ENCODE measurements at places on chromosomes 1 and 21.
A peak's percentile ranks its signal among the peaks of the same experiment; 100 is the strongest.

DNA sequence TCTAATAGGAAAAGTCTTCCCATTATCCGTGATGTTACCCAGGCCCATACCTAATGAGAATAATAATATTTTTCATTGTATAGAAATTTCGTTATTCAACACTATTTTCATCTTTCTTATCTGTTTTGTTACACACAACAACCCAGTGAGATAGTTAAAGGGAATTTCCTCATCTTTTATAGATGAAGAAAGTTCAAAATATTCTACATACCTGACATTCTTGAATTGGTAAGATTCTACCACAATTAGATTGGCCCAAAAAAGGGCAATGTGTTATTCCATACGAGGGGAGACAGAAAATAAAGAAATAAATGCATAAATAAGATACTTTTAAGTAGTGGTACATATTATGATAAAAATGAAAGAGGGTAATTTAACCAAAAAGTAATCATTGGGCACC, 405.5 kb upstream of the ADAMTS5 start:
- DNase-seq: no peak

- DNase-seq: no peak
These were observed 184.5 kb downstream of the KAZN start for GRCh38 chr1:14782741-14783591.

DNA sequence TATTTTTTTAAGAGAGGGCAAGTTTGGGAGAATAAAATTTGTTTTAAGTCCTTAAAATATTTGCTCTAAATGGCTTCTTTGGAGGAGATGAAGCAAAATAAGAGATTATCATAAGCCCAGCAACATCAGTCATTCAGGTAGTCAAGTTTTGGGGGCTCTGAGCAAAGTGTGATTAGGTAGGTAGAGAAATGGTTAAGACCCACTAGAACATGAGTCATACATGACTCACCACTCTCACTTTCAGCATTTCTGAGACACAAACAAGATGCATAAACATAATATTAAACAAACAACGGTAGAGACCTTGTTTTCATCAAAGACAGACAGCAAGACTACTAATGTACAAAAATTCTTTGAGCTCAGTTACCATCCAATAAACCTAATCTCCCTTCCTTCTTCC, 272.2 kb downstream of the LMO4 start:
- DNase-seq: no peak

- no peak for DNase-seq
These were observed 27.0 kb upstream of the LYPD8 start for GRCh38 chr1:248782416-248783141.

GRCh38 chr1:208149776-208150514, 94.2 kb downstream of the PLXNA2 start:
- no peak for DNase-seq

DNA sequence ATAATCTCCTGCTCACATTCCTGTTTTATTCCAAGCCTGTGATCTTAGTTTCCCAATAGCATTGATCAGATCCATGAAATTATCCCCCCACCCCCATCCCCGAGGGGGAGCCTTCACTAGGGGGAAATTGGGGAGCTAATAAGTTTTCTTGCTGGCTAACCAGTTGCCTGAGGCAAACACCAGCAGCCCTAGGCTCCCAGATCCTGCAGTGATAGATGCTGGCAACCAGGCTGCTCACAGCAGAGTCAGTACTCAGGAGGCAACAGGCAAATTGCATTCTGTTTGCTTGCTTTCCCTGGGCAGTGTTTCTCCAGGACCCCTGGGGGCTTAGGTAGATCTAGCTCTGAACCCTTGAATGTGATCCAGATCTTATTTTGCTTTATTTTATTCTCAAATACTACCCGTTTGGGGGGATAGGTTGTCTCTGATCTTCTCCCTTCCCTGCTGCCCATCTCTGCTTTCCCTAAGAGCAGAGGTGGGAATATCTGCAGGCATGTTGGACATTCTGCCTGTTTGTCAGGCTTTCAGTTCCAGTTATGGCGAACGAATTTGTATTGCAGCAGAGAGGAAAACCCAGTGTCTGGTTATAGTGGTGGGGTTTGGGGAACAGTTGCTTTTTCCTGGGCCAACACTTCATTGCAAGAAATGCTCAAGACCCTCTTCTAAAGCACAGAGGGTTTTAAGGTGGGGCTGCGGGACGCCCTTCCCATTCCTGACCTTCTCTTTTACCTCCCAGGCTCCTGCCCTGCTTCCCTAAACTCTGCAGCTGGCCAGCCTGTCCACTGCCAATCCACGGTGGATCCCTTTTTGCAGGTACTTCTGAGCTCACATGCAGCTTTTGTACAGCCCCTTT, 289.8 kb upstream of the PLXNA2 start:
- no peak for DNase-seq

DNA sequence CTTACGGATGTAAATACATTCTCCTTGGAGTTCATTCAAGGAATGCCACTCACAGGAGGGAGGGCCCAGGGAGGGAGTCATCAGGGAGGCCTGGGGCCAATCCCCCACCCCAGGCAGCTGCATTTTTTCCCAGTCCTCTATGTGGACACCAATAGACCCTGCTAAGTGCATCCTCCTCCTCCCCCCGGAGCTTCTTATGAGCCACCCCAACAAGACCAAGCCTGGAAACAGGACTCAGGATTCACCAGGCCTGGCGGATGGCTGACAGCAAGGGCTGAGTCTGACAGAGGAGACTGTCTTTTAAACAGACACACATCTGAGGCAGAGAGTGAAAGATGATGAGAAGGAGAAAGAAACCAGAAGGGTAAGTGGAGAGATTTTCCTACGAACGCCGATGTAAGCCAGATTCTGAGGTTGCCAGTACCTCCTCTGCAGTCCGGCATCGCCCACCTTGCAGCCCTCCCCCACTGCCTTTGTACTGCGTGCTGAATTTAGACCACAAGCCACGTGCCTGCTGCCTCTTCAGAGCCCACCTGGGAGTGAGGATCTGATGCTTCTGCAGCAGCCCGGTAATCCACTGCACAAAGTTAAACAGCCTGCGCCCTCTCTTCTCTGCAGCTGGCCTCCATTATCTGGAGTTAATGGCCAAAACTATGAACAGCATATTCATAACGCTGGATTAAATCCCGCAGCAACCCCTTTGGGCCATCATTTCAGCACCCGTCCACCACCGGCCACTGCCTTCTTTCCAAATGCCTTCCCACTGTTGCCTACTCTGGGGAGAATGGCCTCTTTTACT, 17.6 kb upstream of the SFPQ start:
- DNase-seq: no peak

- no peak for DNase-seq
These were observed 238.5 kb downstream of the TTLL7 start for GRCh38 chr1:83760226-83761021.

- DNase-seq: peak; percentile 54
These were observed at the start of gene F3 for GRCh38 chr1:94541246-94542087. F3 (minus strand) TSS chr1:94541759; CDS start chr1:94541636, 123 bp downstream.

- DNase-seq: no peak
These were observed 31.1 kb downstream of the C1orf21 start for GRCh38 chr1:184417916-184418315.

- no peak for DNase-seq
These were observed 120.3 kb upstream of the C8B start for GRCh38 chr1:57086154-57086553.

DNA sequence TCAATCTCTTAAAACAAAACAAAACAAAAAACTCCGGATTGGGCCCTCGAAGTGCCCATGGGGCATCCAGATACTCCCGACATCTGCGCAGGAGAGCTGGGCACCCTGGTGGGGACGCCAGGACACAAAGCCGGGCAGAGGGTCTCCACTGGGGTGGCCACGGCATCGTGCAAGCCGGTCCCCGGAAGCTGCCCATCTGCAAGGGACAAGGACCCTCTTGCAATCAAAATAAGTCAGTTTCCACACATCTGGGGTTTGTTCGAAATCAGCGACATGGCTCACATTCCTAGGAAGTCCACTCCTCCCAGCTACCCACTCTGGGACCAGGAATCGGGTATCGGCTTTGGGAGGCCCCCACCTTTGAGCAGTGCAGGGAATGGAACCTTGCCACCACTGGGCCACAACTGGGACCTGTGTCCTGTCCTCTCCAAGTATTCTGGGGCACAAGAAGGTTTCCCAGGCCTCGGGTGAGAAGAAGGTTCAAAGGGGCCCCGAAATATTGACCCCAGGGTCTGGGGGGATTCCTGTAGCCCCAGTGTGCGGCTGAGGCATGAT, 4.6 kb upstream of the PRDM16 start:
- no peak for DNase-seq

DNA sequence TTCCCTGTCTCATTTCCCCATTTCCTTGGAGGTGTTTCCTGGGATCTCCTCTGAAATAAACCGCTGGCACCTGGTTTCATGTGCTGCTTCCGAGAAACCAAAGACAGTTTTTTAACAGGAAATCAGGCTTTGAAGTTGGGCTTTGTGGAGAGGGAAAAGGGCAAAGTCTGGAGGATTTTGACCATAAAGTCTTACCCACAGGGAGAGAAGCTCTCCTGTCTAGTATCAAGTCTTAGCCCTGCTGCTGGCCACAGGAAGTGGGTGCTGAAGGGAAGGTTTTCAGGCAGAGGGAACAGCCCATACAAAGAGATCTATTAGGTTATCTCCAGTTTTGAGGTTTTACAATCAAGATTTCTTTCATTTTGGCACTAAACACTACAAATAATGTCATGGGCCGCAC, 29.3 kb downstream of the SLC5A9 start:
- no peak for DNase-seq

- DNase-seq: peak; percentile 71
These were observed 590 bp downstream of the FOXJ3 start for GRCh38 chr1:42334240-42335049.

- DNase-seq: no peak
These were observed 58.5 kb upstream of the S1PR1 start for GRCh38 chr1:101178341-101178687.

- no peak for DNase-seq
These were observed 3.3 kb upstream of the NECTIN4 start for GRCh38 chr1:161092621-161093028.

DNA sequence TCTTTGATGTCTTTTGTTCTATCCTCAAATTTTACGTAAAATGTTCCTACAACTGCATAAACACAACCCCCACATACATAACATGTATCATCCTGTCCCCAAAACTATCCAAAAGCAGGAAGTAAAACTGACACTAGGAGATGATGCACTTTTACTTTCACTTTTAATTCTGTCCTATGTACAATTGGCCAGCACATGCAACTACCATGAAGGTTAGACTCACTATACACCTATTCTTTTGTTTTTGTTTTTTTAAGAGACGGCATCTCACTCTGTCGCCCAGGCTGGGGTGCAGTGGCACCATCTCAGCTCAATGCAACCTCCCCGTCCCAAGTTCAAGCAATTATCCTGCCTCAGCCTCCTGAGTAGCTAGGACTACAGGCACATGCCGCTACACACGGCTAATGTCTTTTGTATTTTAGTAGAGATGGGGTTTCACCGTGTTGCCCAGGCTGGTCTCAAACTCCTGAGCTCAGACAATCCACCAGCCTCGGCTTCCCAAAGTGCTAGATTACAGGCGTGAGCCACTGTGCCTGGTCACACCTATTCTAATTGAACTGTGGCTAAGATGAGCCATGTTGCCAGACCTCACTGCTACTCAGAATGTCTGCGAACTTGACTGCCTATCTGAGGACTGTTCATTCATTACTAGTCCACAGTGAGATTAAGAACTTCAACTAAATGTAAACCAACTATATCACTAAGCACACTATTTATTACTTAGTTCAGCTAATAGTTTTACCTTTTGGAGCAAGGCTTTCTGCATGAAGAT, 48.0 kb downstream of the TOR3A start:
- DNase-seq: no peak

- no peak for DNase-seq
These were observed 101.7 kb downstream of the ATP5PO start for GRCh38 chr21:33813832-33814365.

GRCh38 chr1:187244623-187245022, 415.9 kb downstream of the PLA2G4A start:
- DNase-seq: no peak

DNA sequence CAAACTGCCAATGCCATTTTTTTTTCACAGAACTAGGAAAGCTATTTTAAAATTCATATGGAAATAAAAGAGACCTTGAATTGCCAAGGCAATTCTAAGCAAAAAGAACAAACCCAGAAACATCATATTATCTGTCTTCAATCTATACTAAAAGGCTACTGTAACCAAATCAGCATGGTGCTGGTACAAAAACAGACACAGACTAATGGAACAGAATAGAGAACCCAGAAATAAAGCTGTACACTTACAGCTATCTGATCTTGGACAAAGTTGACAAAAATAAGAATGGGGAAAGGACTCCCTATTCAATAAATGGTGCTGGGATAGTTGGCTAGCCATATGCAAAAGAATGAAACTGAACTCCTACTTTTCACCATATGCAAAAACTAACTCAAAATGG, 50.5 kb downstream of the RGS4 start:
- no peak for DNase-seq

DNA sequence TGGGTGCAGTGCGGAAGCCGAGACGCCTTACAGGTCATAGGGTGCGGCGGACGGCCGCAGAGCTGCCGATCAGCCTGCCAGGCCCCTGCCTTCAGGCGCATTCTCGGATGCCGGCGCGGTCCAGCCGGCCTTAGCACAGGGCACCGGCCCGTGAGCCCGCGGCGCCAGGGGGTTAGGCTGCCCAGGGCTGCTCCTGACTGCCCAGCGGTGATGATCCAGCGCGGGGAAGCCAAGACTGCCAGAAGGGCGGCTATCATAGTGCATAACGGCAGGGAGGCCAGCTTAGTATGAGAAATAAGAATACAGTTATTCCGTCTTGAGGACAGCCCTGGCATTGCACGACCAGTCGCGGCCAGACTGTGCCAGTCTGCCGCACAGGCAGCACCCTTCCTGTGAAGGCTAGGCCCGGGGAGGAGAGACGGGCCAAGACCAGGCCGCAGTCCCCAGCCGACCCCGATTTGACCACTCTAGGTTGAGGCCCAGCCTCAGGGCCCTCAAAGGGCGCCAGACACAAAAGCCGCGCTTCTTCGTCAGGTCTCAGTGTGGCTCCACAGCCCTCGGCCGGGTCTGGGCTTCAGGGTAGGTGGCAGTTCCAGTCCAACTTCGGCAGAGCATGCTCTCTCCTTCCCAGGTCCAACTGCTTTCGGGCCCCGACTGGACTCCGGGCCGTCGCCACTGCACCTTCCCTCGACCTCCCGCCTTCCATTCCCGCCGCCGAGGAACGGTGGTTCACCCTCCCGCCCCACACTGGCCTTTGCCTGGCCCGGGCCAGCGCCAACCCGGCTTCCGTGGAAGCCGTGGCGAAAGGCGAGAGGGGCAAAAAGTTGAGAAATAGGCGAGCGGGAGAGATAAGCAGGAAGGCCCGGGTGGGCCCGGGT, 829 bp downstream of the ALX3 start:
- DNase-seq: no peak

- no peak for DNase-seq
These were observed 122.3 kb upstream of the SLC44A3 start for GRCh38 chr1:94697839-94698238.

DNA sequence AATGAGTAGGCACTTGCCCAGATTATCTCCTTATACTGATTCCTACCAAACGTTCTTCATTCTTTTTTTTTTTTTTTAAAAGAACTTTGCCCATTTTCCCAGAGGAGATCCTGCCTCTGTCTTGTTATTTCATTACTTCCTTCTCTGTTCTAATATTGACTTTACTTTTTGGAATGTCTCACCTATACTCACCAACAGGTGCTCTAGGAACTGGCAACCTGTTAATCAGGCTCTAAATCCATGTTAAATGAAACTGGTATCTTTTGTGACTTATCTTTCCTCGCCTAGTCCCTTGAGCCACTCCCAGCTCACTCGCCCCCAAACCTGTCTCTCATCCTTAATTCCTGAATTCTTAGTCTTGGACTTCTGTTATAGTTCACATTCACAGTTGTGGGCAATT, 1.2 kb upstream of the CRCT1 start:
- no peak for DNase-seq
